ENCODE measurements at places on chromosomes 7 and 10. TPM values are rescaled to one million over a fixed set of nuclear protein-coding genes. Genes with fewer than 3 reads are reported as not detected.

DNA sequence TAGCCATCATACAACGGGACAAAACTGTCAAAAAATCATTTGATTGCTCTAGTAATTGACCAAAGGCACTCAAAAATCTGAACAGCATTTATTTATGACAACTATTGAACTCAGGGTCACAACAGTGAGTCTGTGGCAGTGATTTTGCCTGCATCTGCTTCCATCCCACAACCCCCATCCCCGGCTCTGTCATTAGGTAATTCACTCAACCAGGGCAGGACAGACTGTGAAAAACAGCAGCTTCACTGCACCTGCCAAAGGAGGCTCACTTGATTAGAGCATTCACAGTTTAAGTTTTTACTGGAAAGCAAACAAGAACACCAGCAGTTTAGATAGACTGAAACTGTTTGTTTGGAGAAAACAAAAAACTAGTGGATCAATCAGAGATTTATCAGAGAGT lies 22.2 kb downstream of the NRCAM start:
- no peak for DNase-seq

GRCh38 chr7:47690902-47691558 lies 109.1 kb upstream of the TNS3 start:
- DNase-seq = no peak

DNA sequence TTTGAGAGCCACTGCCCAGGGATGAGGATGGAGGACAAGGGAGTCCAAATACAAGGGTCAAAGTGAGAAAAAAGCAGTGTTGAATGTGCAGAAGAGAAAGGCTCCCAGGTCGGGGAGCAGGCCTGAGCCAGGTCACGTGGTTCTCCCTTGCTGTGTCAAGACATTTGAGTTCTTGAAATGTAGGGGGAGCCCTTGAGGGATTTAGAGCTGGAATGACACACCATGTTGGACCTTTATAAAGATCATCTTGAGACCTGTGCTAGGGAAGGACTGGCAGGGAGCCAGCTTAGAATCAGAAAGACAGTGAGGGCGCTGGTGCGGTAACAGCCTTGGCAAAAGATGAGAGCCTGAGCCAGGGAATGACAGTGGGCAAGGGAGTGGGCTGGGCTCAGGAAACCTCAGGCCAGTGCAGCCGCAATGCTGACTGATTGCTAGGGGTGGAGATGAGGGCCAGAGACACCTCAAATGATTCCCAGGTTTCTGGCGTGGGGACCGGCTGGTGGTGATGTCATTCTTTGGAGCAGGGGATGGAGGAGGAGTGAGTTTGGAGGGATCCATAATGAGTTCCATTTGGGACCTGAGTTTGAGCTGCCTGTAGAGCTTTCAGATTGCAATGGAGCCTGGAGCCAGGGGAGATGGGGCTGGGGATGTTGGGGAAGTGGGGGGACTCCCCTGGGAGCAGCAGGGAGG lies 120.1 kb downstream of the PTPN20 start:
- DNase-seq = peak; percentile 36

DNA sequence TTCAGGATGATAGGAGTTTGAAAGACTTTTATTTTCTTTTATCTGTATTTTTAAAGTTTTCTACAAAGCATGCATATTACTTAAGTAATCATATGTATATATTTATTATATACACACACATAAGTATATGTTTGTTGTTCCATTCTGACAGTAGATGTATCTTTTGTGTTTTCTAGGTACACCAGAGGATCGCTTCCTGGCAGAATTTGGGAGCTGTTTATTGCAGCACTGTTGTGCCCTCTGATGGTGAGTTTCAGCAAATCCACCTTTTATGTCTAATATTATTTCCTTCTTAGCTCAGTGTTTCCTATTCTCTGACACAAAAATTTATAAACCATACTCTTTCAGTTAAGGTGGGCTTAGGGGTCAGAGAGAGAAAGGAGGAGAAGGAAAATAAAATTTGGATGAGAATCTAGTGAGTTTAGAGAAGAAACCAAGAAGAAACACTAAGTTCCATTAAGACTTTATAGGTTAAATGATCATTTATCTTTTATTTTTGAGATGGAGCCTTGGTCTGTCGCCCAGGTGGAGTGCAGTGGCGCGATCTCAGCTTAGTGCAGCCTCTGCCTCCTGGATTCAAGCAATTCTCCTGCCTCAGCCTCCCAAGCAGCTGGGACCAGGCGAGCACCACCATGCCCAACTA lies 59.2 kb upstream of the OIT3 start:
- peak; percentile 68 for DNase-seq

DNA sequence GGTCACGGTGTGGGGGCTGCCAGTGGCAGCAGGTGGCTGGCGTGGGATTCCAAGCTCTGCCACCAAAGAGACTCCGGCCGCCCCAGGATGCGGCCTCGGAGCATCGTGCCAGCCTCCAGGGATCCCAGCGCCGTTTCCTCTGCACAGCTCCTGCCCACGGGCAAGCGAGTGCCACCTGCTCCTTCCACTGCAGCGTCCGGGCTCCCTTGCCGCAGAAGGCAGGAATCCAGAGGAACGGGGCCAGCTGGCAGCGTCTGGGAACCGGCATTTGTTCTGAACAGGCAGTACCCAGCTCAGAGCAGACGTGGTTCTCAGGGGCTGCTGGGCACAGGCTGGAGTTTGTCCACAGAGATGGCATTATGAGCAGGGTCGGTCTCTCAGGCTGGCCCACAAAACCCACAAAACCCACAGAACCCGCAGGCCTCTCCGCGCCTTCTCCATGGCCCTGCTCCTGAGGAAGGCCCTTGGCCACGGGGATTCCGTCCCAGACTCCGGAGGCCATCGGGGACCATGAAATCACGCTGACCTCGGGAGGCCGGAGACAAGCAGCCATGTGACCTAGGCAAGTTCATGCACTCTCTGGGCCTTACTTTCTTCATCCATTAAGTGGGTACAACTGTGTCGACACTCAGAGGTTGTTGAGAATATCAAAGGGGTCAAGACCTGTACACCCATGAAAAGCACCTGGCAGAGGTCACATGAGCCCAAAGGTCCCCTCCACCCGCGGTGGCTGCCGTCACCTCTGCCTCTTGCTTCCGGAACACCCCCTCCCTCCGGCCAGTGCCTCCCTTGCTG lies 72.1 kb upstream of the TNRC18 start:
- DNase-seq = no peak

GRCh38 chr10:96673318-96674099 lies 46.8 kb downstream of the PIK3AP1 start:
- no peak for DNase-seq

DNA sequence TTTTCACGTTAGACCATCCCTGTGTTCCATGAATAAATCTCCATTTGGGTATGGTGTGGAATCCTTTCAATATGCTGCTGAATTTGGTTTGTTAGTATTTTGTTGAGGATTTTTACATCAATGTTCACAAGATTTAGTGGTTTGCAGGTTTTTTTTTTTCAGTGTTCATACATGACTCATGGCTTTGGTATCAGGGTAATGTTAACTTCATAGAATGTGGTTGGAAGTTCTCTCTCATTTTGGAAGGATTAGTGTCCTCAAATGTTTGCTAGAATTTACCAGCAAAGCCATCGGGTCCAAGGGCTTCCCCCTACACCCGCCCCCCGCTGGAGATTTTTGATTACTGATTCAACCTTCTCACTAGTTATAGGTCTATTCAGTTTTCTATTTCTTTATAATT lies 398.0 kb downstream of the NXPH1 start:
- DNase-seq = no peak

DNA sequence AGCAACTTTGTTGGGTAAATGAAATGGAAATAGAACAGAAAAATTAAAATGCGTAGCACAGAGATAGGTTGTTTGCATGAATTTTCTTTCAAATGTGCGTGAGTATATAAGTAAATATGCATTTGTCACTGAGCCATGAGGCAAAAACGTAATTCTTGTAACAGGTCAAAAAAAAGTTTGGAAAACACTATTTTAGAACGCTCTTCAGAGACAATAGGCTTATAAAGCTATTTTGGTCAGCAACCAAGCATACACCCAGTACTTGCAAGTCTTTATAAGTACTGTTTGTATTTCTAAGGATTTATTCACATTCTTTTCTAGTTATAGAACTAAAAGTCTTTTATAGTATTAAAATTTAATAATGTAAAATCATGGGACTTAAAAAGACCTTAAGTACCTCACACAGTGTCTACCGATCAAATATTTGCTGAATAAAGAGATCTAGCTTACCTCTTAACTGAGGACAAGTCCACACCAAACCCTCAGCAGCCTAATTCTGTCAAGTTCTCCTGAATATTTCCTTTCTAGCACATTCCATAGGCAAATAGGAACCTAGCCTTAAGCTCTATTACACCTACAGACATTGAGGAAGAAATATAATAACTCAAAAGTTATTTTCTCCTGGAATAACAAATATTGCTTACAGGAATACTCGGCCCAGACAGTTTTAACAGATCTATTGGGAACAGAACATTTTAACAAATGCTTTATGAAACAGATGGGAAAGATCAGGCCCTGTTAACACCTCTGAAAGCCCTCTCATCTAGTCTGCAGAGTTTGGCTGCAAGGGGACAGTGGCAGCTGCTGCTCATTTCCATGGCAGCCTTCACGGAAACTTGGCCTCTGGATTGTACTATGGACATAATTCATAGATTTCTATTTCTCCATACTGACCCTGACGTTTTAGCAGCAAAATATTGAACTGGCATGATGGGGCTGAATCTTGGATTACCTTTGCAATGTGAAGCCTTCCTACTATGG lies 8.8 kb downstream of the CRPPA start:
- no peak for DNase-seq

- DNase-seq = no peak
Measured at GRCh38 chr7:568031-568951, 48.6 kb upstream of the PDGFA start.

- DNase-seq = no peak
Measured at GRCh38 chr7:5831196-5831595, 49.4 kb upstream of the OCM start.

DNA sequence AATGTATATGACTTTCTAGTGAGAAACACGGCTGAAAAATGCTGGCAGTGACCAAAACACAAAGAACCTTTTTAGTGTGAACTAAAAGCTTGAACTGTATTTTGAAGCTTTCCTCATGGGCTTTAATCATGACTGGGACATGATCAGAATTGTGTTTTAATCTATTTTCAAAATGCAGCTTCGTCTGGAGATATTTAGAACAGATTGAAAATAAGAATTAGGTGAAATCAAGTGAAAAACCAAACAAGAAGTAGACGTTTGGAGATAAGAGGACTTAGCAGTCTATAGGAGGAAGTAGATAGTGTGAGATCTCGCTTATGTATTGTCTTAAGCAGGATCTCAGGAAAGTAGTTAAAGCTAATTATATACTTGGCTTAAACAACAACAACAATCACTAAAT lies 865.4 kb upstream of the MBL2 start:
- DNase-seq = no peak

DNA sequence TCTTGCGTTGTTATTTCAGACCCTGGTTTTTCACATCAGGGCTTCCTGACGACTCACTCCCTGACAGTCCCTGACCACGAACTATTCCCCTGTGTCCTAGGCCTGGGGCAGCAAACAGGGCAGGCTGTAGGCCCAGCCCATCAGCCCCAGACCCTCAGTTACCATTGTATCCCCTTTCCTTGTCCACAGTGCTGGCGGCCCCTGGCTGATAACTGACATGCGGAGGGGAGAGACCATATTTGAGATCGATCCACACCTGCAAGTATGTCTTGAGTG lies 50.5 kb upstream of the TRIM8 start:
- DNase-seq = no peak

DNA sequence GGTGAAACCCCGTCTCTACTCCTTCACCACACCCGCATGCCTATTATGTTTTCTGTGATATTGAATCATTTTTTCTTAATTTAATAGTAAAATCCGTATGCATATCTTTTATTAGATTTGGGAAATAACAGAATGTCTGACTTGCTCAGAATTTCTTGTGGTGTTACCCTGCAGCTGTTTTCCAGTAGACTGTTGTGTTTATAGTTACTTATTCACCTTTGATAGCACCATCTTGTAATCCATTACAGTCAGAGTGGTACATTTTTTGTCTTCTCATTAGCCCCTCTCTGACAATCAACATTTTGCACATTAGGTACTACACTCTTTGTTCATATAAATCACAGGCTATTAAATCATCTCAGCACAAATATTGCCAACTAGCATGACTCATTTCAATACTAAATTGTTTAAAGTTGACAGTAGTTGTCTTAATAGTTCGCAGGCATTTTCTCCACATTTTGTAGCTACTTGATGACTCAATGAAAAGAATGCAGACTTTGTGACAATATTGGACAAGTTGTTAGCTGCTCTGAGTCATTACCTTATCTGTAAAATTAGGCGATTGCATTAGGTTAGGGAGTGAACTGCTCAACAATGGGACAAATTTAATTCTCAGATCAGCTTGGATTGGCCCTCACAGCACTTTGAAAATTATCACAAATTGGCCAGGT lies 17.8 kb upstream of the SLC16A12 start:
- no peak for DNase-seq

DNA sequence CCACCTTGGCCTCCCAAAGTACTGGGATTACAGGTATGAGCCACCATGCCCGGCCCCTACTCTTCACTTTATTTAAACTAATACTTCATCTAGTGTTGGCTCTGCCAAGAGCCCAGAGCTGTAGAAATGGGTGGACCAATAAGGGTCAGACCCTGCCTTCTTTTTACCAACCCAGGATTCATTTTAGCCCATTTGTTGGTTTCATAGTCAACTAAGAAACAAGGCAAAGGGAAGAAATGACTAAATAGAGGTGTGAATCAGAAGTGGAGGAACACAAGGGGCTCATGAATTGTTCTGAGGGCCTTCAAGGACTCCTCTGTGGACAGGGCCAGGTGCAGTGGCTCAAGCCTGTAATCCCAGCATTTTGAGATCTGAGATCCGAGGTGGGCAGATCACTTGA lies 1.1 kb downstream of the ANKRD2 start:
- DNase-seq = no peak

- DNase-seq = no peak
Measured at GRCh38 chr10:78893217-78893616, 175.5 kb upstream of the ZMIZ1 start.

GRCh38 chr10:95308389-95309302 lies 17.8 kb upstream of the PDLIM1 start:
- DNase-seq = peak; percentile 13

DNA sequence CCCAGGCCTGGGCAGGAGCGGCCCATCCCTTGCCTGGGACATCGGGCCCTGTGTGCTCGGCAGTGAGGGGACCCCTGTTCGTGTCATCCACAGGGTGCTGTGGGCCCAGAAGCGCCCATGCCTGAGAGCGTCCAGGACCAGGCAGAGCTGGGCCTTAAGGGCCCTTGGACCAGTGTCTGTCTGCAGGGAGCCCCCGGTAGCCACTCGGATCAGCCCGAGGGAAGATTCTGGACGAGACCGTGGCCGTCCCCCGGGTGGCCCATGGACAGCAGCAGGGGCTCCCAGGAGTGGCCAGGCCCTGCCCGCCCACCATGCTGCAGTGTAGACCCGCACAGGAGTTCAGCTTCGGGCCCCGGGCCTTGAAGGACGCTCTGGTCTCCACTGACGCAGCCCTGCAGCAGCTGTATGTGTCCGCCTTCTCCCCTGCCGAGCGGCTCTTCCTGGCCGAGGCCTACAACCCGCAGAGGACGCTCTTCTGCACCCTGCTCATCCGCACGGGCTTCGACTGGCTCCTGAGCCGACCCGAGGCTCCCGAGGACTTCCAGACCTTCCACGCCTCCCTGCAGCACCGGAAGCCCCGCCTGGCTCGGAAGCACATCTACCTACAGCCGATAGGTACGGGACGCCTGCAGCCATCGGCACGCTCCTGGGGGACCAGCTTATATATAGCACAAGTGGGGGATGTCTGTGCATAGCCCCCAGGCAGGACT lies 12.3 kb downstream of the AMZ1 start:
- DNase-seq = no peak

Gene TASOR2
- total RNA-seq = 49.3 TPM

Gene KEL
- 2.2 TPM for total RNA-seq

Gene COMTD1
- total RNA-seq = 20.1 TPM

Gene ADAMTS14
- 0.16 TPM for total RNA-seq

Gene RADIL
- 25.3 TPM for total RNA-seq

Gene FAM204A
- 54.0 TPM for total RNA-seq

Gene ACTR3C
- total RNA-seq = not detected

Gene SERPINE1
- 0.27 TPM for total RNA-seq
